ENCODE measurements at places on chromosomes 1 and 21.

DNA sequence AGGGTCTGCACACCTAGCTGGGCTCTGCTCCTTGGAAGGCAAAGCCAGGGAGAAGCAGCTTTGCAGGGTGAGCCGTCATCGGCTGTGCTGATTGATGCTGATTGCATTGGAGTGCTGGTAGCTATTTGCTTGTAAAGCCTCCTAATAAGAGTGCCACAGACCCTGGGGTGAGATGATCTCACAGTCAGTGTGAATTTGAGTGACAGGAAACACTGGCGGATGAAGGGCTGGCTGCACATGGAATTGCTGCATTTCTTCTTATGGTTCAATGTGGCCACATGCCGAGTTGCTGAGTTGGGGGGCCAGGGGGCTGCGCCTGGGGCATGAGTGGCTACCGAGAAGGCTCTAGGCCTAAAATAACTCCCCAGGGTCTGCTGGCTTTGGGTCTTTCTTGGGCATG, 138.2 kb upstream of the CACNA1E start:
- DNase-seq: no peak

DNA sequence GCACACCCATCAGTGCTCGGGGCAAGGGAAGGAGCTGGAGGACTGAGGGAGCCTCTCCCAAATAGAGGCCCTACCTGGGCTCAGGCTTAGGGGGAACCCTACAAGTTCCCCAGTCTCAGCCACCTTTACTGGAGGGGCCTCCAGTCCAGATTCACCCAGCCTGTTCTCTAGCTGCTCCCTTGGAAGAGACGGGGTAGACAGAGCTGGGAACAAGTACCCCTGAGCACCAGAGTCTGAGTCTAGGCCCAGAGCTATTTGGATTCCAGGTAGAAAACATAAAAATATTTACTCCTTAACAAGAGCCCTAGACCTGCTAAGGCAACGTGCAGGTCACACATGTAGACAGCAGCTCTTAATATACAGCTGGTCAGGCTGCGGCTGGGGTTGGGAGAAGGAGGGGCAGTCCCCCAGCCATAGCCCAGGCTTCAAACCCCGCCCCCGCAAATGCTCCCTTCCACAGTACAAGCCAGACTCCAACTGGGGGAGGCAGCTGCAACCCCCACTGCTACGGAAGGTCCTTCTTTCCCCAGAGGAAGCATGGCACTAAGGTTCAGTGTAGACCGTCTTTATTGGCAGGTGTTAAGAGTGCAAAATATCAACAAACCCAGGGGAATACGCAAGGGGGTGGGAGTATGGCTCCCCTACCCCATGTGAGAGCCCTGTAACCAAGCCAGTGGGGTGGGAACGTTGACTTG, 8.0 kb downstream of the TENT5B start:
- DNase-seq: no peak

DNA sequence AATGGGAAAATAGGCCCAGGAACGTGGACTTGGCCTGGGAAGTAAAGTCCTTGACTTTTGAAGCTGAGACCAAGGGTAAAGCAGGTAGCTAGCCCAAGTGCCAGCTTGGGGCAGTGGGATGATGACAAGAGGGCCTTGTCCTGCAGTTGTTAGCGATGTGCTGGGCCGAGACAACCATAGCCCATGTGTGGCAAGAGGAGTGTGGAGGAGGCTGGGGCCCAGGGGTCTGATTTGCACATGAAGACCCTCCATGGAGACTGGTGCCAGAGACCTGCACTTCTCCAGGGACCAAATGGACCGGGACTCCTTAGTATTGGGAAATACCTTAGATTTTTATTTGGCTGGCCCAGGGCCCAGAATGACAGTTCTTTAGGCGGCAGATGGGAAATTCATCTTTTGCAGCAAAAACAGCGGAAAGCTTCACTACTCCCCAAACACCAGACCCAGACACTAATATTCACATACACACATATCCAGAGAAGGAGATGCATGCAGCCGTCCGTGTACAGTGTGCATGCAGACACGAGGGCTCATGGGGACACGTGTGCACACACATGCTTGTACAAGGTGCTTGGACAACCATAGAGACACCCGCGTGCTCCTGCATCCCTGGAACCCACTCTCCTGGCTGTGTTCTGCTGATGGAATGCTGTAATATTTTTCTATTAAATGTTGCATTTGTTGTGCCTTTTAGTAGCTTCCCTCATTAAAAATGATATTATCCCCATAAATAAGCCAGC, 78.1 kb upstream of the CSF3R start:
- DNase-seq: no peak

GRCh38 chr1:179253286-179253972, 24.0 kb upstream of the ABL2 start:
- DNase-seq: no peak

DNA sequence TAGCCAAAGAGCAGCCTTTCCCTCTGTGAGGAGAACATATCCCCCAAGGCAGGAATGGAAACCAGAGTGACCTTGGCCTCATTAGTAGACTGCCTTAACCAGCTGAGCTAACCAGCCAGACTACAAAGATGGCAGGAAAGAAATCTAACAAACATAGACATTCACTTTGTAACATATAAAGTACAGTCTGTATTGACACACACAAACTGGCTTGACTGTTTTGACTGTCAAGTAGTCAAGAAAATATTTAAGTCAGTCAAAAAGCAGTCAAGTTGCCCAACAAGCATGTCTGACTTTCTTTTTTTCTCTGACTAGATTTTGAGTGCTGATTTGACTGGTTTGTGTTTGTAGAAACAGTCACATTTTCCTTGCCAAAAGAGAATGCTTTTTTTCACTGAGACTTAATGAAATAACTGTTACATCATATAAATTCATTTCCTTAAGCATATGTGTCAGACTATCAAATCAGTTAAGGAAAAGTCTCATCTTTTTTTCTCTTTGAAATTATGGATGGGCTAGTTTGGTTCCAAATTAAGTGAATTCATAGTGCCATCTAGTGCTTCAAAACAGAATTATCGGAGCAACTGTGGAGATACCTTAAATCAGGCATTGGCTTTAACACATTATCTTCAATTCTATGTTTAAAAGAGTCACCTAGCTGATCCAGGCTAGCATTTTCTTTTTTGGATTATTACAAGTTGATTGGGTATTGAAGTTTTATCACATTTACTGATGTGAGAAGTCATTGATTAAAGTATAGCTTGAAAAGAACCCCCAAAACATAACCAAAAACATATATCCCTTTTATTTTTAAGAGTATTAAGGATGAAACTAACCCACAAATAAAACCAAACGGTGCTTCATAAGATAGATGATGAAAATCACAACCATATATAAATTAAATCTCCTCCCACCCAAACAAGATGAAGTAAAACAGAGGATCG, 75.0 kb downstream of the ATP6V1G3 start:
- DNase-seq: no peak

GRCh38 chr1:56715156-56715555, 70.0 kb downstream of the PRKAA2 start:
- no peak for DNase-seq

DNA sequence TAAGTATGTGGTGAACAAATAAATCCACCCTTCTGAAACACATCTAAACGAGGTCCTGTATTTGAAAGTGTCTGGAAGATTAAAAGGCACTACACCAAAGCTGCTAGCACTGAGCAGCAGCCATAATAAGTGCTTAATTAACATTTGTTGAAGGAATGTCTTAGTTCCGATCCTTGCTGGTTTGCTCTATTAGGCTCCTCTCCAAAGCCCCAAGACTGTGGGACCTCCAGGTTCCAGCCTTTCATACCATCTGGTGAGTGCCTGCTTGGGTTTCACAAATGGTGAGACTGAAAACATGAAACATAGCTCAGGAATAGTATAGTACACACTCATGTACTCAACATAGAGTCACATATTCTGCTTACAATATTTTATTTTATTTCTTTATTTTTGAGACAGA, 640 bp upstream of the CYP2J2 start:
- DNase-seq: no peak

DNA sequence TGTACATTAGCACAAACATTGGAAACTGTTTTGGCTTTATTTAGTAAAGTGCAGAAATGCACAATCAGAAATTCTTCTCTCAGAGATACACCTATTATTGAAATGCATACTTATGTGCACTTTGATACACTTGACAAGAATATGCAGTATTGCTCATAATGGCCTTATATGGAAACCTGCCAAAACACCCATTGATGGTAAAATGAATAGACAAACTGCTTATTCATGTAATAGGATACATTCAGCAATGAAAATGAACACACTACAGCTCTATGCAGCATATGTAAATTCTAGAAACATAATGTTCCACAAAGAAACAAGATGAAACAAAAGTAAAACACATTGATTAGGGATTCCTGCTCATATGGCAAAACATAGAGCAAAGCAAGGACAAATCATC, 223.9 kb downstream of the S1PR1 start:
- DNase-seq: no peak

- no peak for DNase-seq
Measured at GRCh38 chr1:230143534-230143933, 76.5 kb downstream of the GALNT2 start.

GRCh38 chr1:63134501-63135173, 187.7 kb upstream of the FOXD3 start:
- no peak for DNase-seq

DNA sequence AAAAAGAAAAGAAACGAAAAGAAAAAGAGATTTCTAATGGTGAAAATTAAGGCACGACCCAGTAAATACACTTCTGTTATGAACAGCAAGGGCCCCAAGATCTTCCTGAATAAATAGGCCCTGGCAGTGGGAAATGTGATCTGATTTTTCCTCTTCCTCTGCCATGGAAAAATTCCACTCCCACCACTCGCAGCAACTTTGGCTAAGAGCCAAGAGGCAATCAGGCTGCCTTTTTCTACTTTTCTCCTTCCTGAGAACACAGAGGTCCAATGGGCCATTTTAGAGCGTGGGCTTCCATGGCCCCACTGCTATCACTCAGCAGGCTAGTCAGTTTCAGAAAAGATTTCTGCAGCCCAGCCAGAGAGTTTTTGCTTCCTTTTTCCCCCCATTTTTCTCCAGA, 33.7 kb upstream of the AK4 start:
- DNase-seq: no peak

GRCh38 chr1:6979003-6979613, 193.9 kb downstream of the CAMTA1 start:
- no peak for DNase-seq

DNA sequence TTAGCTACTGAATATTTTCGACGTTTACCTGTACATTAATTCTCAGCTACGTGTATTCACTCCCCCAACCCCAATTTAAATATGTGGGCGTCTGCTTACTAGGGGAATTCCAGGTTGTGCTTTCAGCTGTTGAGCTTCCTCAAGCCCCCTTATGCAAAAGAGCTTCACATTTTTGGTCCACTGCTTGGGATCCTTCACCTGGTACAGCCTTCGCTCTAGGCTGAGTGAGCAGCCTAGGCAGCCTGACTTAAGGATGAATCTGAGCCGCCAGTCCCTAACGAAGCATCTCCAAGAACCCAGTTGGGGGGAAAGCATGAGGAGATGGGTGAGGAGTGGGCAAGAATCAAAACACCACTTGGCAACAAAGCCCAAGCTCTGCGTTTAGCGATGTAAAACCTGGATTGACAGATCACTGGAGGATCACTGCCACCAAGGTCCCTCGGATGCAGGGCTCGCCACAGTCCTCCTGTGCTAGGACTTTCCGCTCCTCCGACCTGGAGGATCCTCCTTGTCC, 674 bp downstream of the BCL10 start:
- no peak for DNase-seq

- no peak for DNase-seq
Measured at GRCh38 chr1:192086644-192087043, 71.6 kb upstream of the RGS18 start.

DNA sequence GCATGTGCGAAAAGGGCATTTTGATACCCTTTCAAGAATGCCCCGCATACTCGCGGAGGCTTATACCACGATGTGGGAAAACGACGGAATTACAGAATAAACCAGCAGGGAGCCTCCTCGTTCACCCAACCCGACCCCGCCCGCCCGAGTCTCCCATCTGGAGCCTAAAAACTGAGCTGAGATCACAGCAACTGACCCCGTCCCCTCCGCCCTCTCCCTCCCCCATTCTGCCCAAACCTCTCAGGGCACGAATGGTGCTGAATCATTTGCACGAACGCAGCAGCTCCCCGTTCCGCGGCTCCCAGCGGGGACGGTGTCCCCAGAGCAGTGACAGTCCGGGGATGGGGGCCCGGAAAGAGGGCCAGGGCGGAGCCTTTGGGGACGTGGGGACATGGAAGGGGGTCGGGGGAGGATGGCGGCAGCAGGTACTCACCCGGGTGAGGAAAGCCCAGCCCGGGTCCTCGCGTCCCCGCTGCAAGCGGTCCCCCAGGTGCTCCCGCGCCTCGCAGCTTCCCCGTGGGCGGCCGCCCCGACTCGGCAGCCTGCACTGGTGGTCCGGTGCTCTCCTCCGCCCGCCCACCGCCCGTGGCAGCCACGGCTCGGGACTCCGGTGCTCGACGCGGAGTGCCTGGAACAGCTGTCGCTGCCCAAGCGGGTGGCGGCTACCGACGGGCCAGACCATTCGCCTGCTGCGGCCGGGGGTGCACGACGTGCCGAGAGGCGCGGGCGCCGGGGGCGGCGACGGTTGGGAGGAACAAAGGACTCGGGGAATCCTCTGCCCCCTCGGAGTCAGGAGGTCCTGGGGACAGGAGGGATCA, at the start of gene TTLL7:
Gene TTLL7 (minus strand): TSS at position 635 of the 818 bp plus-strand sequence. CDS start 46,921 bp downstream, outside the sequence.
- no peak for DNase-seq

- DNase-seq: no peak
Measured at GRCh38 chr1:222232842-222233241, 315.1 kb downstream of the HHIPL2 start.

- no peak for DNase-seq
Measured at GRCh38 chr1:181152892-181153633, 64.6 kb downstream of the IER5 start.

DNA sequence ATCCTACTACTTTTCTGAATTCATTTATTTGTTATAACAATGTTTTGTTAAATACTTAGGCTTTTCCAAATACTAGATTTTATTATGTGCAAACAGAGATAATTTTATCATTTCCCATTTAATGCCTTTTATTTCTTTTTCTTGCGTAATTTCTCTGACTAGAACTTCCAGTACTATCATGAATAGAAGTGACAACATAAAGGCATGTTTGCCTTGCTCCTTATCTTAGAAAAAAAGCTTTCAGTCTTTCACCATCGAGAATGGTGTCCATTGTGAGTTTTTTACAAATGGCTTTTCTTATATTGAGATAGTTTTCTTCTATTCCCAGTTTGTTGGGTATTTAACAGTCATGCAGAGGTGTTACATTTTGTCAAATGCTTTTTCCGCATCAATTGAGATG, 453.1 kb upstream of the ZP4 start:
- DNase-seq: no peak

GRCh38 chr1:63843010-63843409, 69.2 kb downstream of the ROR1 start:
- DNase-seq: no peak

Measured in epithelial cell of prostate (primary cell).